Epithelial cell of prostate (primary cell): ENCODE measurements at places on chromosomes 16 and 17.

DNA sequence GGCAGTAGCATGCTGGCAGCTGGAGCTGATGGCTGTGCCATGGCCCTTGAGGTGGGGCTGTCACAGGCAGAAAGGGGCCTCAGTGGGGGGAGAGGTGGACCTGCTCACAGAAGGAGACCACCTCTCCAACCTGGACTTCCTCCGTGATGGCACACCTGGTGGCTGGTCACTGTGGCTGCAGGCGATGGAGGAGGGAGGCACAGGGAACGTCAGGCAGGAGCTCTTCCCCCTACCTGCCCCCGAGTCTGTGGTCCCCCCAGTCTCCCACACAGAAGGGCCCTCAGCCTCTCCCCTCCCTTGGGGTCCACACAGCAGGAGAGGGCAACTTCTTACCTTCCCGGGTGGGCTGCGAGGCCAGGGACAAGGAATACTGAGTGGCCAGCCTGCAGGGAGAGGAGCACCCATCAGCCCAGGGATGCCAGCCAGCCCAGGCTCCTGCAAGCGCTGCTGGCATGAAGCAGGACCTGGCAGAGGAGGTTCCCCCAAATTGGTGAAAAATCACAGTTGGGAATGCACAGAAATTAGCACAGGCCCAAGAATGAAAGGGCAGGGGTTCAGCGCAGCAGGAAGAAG lies 96.5 kb downstream of the GOSR1 start:
- no peak for DNase-seq

DNA sequence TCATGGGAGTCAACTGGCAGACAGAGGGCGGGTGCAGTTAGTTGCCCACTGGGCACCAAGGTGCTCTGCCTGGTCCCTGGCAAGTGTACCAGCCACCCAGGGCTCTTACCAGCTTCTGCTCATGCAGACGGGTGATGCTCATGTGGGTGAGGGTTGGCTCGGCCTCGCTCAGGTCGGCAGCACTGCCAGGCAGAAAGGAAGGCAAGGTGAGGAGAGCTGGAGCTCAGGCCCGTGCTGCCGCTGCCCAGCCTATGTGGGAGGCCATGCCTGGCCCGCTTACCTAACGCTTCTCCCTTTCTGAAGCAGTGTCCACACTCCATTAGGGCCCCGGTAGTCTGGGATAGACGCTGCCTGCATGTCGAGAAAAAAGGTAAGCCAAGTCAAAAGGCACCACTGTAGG lies 2.6 kb downstream of the SIRT7 start:
- DNase-seq: no peak

GRCh38 chr17:64178011-64178825 lies 48.3 kb upstream of the ERN1 start:
- no peak for DNase-seq

DNA sequence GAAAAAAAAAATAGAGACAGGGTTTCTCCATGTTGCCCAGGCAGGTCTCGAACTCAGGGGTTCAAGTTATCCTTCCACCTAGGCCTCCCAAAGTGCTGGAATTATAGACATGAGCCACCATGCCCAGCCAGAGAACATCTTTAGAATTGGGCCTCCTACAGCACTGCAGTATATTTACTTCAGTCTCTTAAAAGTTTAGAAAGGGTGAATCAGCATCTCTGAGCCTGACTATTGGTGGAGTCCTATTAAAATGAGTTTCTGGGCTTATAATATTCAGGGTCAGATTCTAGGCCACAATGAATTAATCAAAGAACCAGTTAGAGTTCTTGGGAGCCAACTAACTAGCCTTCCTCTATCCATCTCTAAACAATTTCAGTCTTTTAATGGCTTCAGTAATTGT lies 22.8 kb downstream of the TADA2A start:
- DNase-seq: no peak

GRCh38 chr16:60407606-60408005 lies 1628.6 kb downstream of the CDH8 start:
- no peak for DNase-seq

GRCh38 chr17:48074322-48075081 lies 26.3 kb downstream of the NFE2L1 start:
- DNase-seq: no peak

DNA sequence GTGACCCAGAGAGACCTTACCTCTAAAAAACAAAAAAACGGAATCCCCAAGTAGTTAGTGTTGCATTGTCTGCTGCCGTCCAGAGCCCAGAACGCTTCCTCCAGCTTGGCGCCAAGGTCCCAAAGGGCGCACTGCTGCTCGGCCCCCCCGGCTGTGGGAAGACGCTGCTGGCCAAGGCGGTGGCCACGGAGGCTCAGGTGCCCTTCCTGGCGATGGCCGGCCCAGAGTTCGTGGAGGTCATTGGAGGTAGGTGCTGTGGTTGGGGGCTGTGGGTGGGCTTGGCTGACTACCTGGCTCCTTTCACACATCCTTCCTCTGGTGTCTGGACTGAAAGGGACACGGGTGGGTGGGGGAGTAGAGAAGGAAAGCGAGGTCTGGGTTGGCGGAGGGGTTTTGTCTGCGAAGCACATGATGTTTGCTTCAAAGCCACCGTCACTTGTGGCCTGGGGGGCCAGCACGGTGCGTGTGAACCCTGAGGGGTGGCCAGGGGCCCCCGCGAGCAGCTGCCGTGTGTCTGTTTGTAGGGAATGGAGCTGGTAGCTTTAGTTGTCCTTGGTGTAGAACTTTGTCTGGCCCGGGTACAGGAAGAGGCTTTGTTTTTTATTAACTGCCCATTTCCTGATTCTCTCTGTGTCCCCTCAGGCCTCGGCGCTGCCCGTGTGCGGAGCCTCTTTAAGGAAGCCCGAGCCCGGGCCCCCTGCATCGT lies 23.8 kb downstream of the SPG7 start:
- no peak for DNase-seq

DNA sequence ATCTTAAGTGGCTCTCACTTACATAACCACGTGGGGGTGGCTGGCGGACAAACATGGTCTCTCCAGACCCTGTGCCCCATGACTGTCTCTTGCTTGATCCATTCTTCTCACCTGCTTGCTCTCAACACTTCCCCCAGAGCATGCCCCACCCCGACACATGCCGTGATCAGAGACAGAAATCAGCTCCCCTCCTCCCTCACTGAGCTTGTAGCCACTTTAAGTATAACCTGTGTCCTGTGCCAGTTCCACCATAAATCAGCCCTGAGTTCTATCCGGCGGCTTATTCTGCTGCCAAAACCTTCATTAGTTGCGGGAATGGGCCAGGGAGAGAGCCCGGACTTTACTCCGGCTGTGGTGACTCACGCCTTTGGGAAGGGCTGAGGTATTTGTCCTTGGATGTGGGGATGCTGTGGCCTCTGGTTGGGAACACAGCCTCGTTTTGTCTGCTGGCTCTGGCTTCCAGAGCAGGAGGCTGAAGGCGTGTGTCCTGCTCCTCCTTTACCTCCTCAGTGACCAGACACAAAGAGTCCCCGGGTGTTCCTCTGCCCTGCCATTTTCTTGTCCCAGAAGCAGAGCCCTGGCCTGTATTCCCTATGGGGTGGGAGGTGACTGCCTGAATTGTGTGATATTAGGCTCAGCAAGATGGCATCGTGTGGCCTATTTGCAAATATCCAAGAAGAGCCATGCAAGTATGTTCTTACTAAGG lies 21.1 kb downstream of the ANKRD40 start:
- DNase-seq: no peak

GRCh38 chr16:21339941-21340340 lies 61.9 kb upstream of the CRYM start:
- DNase-seq: no peak

GRCh38 chr16:23216658-23217246 lies 34.2 kb downstream of the SCNN1G start:
- DNase-seq: no peak
